ENCODE measurements at places on chromosomes 12 and 14.

DNA sequence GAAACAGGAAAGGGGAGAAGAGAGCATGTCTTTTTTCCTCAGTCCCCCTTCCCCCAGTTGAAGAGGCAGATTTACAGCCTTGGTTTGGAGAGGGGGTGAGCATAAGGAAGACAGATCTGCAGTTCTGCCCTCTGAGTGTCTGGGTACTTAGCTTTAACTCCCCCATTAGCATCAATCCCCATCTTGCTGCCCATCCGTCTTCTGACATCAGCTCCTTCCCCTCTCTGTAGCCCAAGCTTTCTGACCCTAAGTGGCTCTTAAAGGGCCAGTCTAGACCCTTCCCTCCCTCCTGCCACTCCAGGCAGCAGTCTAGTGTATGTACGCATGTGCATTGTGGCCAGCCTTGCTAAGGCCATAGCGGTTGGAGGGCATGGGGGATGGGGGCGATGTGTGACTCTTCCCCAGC, 7.3 kb downstream of the GPR84 start:
- DNase-seq: no peak

DNA sequence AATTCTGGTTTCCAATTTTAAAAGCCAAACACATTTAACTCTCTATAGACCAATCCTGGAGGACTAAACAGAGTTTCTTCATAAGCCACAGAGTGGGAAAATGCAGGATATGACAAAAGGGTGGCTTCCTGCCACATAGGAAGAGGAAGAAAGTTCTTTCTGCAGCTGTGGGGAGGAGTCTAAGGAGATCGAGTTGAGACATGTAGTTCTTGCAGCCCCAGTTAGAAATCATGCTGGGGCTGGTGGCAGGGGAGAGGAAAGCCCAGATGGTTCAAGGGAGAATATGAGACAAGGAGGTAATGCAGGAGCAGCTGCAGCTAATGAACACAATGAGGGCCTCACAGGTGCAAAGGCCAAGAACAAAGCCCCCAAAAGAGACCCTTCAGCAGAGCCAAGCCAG, 85.0 kb upstream of the ARID2 start:
- peak; percentile 6 for DNase-seq

DNA sequence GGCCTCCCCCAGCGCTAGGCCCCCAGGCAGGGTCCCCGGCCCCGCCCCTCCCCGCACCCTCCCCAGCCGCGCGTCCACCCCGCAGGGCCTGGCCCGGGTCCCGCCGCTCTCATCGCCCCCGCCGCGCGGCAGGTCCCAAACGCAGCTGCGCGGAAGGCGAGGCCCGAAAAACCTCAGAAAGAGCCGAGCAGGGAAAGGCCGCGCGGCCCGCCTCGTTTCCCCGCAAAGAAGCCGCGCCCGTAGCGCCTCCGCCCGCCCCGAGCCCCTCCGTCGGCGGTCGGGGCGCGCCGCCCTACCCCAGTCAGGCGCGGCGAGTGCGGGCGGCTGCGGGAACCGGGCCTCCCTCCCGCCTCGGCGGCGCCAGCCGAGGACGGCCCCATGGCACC, 324 bp downstream of the POLE start:
- DNase-seq: no peak

GRCh38 chr12:32062881-32063280, 43.8 kb upstream of the BICD1 start:
- peak; percentile 1 for DNase-seq

- DNase-seq: no peak
Observed at GRCh38 chr12:118500299-118500698, 123.9 kb downstream of the SUDS3 start.

DNA sequence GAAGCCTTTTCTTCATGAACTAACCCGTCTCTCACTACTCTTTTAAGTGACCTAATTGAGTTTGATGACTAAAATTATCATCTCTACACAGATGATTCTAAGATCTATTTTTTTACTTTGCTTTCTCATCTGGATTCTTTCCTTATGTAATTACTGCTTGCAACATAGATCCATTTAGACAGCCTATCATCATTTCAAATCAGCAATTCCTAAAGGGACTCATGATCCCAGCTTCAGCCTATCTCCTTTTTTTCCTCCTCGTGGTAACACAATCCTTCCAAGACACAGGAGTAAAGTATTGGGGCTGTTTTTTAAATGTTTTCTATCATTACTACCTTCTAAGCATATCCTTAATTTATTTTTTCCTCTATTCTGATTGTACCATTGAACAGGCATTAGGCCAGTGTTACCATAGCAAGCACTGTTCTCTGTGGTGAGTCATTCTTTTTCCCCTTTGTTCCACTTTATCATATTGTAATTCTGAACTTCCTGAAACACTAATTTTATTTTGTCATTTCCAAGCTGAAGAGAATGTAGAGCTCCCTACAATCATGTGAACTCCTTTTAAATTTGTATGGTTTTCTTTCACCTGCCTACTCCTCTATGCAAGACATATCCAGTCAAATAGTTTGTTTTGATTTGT, 190.4 kb upstream of the FAR2 start:
- DNase-seq: no peak

GRCh38 chr12:50625029-50625925, 120.5 kb downstream of the DIP2B start:
- DNase-seq: peak; percentile 66

DNA sequence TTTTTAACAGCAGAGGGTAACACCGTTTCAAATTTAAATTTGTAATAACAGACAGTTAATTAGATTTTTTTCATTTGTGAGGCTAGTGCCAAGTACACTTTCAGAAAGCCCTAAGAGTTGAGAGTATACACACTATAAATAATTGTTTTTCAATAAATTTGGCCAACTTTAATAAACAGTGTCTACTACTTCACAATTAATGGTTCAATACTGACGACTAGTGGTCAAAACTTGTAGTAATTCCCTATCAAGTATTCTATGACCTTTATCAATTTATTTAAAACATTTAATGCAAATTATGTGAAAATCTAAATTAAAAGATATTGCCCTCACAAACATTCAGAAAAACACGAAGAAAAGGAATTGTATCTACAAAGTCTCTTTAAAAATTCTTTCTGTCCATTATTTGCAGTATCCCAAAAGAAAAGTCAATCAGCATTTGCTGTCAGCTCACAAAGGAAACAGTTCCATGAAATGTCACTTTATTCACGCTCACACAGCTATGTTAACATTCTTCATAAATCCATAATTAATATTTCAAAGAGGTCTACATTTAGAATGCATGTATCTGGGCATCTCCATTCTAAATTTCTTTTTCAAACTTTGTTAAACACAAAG, 91.2 kb downstream of the CEP128 start:
- DNase-seq: peak; percentile 32

GRCh38 chr14:90451961-90452360, 55.1 kb downstream of the CALM1 start:
- DNase-seq: no peak

DNA sequence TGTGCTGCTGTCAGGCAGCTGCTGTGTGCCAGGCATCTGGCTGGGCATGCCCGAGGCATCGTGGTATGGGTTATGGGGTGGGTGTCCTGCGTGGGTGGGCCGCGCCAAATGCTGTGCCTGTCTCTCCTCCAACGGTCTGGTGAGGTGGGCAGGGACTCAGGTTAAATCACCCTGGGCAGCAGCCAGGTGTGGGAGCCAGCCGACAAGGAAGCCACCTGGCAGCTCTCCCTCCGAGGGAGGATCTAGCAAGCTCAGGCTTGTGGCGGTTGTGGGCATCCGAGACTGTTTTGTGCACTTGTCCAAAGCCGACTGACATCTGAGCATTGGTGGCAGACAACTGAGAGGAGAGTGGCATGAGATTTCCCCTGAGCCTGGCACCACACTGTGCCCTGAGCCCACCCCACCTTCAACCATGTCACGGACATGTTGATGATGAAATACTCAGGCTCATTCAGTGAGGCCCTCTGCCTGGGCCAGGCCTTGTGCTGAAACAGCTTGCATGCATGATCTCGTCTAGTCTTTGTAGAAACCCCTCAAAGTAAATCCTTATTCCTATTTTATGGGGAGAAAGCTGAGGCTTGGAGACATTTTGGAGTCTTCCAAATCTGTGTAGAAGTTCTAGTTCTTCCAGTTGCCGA, 181.8 kb upstream of the MYL2 start:
- DNase-seq: no peak

DNA sequence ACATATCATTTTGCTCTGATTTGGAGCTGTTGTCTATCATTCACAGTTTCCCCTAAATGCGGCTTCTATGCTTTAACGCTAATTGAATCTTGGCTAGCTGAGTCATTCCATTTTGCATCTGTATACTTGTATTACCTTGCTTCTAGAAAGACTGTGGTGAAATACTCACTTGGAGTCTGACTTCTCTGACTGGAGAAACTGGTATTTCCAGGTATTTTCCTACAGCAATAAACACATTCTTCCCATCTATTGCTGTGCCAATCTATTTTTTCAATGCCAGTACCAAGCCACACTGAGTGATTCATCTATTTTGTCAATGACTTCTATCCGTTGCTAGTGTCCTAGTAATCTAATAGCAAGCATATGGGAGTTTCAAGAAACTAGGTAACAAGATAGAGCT, 76.0 kb upstream of the ST8SIA1 start:
- peak; percentile 59 for DNase-seq

- DNase-seq: peak; percentile 41
Observed at GRCh38 chr12:23083267-23083666, 458.3 kb downstream of the ETNK1 start.

DNA sequence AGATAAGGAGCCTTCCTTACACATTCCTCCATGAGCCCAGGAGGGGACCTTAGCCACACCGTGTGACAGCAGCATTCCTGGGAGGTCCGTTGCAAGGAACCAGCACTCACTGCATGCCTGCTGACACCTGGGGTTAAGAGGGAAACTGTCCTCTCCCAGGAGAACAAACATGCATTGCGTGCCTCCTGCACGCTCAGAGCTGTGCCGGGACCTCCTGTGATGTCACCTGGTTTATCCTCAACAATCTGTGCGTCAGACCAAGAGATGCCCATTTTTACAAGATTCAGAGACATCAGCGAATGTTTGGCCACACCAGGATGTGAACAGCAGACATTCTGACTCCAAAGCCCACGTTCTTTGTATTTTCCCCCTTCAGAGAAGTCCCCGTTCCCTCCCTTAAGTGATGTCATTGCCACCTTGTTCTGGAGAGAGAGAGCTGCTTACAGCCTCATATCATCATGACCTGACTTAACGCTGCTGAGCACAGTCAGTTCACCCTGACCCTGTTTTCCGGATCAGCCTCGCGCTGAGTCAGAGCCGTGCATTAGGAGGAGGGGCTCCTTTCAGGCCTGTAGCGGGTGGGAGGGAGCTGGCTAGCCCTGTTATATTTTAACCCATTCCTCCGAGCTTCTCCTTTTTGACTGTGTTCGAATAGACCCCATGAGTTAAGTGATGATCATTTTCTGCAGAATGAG, 36.2 kb downstream of the TMEM120B start:
- peak; percentile 30 for DNase-seq

GRCh38 chr12:130457215-130457614, 119.5 kb downstream of the PIWIL1 start:
- DNase-seq: no peak

- no peak for DNase-seq
Observed at GRCh38 chr12:47188576-47189441, 109.0 kb upstream of the AMIGO2 start.

- no peak for DNase-seq
Observed at GRCh38 chr12:91630083-91630482, 447.5 kb upstream of the DCN start.

DNA sequence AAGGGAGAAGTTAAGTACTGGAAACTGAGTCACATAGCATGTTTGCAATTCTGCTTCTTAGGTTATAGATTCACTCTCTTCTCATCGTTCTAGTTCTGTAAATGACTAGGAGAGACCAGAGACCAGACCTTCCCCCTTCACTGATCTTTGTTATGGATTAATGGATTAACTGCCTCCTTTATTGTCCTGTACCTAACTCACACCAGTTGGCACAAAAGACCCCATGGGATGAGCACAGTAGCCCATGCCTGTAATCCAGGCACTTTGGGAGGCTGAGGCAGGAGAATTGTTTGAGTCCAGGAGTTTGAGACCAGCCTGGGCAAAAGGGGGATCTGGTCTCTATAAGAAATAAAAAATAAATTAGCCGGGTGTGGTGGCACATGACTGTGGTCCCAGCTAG, 20.8 kb downstream of the BCAT1 start:
- no peak for DNase-seq

GRCh38 chr12:40691913-40692764, at the start of gene CNTN1:
Gene CNTN1, plus strand, starts transcription at chr12:40692439.
- no peak for DNase-seq

DNA sequence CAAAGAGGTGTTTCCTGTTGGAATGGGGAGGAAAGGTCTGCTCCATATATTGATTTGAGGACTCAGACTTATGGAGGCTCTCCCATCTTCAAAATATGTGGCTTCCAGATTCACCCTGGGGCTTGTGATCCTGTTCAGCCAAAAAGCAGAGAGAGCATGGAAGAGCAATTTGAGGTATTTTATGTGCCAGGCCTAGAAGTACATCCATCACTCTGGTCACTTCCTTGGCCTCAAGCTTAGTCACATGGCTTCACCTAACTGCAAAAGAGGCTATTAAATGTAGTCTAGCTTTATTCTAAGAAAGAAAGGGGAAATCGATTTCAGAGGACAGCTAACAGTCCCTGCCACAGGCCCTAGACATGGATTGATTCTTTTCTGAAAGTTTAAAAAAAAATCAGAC, 86.2 kb downstream of the C12orf50 start:
- DNase-seq: no peak

GRCh38 chr12:111448266-111448830, 42.6 kb downstream of the SH2B3 start:
- DNase-seq: no peak

DNA sequence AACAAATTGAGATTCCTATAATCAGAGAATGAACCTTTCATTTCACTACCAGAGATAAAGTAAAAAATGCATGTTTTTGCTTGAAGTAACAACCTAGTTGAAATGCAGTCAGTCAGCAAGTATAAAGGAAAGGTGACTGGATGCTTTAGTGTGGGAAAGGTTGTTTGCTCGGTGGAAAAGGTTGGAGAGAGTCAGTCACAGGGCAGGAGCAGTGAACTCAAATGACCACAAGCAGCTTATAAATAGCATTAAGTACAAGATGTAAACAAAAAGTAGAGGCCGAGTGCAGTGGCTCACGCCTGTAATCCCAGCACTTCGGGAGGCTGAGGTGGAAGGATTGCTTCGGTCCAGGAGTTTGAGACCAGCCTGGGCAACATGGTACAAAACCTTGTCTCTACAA, 98.1 kb upstream of the FGD4 start:
- no peak for DNase-seq

- peak; percentile 49 for DNase-seq
Observed at GRCh38 chr14:76876076-76876475, 49.9 kb downstream of the LRRC74A start.

GRCh38 chr14:68476212-68477109, 316.4 kb downstream of the ZFP36L1 start:
- DNase-seq: no peak

GRCh38 chr12:30977537-30978349, 51.2 kb downstream of the TSPAN11 start:
- DNase-seq: no peak

DNA sequence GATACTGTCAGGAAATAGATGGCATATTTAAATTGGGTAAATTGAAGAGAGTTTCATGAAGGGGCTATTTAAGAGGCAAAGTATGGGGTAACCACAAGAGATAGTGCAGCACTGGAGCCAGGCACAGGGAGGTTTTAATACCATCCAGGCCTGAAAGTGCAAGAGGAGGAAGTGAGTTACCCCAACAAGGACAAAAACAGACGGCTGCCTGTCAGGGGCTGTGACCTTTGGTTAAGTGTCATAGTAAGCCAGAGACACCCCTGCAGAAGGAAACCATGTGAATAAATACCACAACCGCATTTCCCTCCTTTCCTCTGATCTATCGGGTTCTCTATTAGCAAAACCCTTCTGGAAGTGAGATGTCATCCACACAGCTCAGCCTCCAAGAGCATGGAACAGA, 122.0 kb upstream of the DHRS4 start:
- DNase-seq: no peak

GRCh38 chr14:94115058-94115591, 4.6 kb downstream of the IFI27 start:
- no peak for DNase-seq

All from activated CD4-positive, alpha-beta T cell treated with anti-CD3 and anti-CD28 coated beads, Interleukin-2, amount 50 U/mL, for 16 hours (primary cell).